Aortic smooth muscle cell (primary cell): ENCODE measurements at places on chromosomes 12 and 14. TPM values are rescaled to one million over a fixed set of nuclear protein-coding genes. Genes with fewer than 3 reads are reported as not detected.

PPP1R1A gene
- total RNA-seq: not detected in 2 replicates

SLC38A2 gene
- 816 and 955 TPM in 2 replicates for total RNA-seq

TAS2R31 gene
- total RNA-seq: 2.2 and 3.9 TPM in 2 replicates

ZBTB1 gene
- 37.0 and 39.5 TPM in 2 replicates for total RNA-seq

PRB2 gene
- not detected in 2 replicates for total RNA-seq

ANG gene
- 5.0 and 7.8 TPM in 2 replicates for total RNA-seq

DLST gene
- 55.4 and 62.0 TPM in 2 replicates for total RNA-seq

PLD4 gene
- 0.12 and 0.13 TPM in 2 replicates for total RNA-seq

HOXC10 gene
- total RNA-seq: not detected in 2 replicates

BATF gene
- 0.12 and 1.8 TPM in 2 replicates for total RNA-seq

KRT6C gene
- not detected in 2 replicates for total RNA-seq

BCL11B gene
- total RNA-seq: under 0.01 TPM in 1 of 2 replicates, not detected in the other

PROX2 gene
- not detected in 2 replicates for total RNA-seq

NUAK1 gene
- total RNA-seq: 3.2 and 5.0 TPM in 2 replicates

P2RX2 gene
- total RNA-seq: not detected in 2 replicates

A2M gene
- 6.1 and 6.7 TPM in 2 replicates for total RNA-seq

TMEM132D gene
- not detected in 2 replicates for total RNA-seq

MIPOL1 gene
- 10.0 and 12.5 TPM in 2 replicates for total RNA-seq

TOMM20L gene
- not detected in 2 replicates for total RNA-seq

ST8SIA1 gene
- total RNA-seq: 1.2 and 1.9 TPM in 2 replicates

RAD51AP1 gene
- total RNA-seq: 7.0 and 12.0 TPM in 2 replicates

SLC10A1 gene
- not detected in 2 replicates for total RNA-seq

RD3L gene
- not detected in 2 replicates for total RNA-seq

NRL gene
- 0.75 and 0.79 TPM in 2 replicates for total RNA-seq

SERPINA9 gene
- total RNA-seq: not detected in 2 replicates

HOXC4 gene
- not detected in 2 replicates for total RNA-seq

RNFT2 gene
- 4.1 and 4.7 TPM in 2 replicates for total RNA-seq
